ENCODE measurements at places on chromosomes 3 and 15.

- no peak for DNase-seq
Measured at GRCh38 chr3:191440532-191440931, 20.4 kb upstream of the PYDC2 start.

DNA sequence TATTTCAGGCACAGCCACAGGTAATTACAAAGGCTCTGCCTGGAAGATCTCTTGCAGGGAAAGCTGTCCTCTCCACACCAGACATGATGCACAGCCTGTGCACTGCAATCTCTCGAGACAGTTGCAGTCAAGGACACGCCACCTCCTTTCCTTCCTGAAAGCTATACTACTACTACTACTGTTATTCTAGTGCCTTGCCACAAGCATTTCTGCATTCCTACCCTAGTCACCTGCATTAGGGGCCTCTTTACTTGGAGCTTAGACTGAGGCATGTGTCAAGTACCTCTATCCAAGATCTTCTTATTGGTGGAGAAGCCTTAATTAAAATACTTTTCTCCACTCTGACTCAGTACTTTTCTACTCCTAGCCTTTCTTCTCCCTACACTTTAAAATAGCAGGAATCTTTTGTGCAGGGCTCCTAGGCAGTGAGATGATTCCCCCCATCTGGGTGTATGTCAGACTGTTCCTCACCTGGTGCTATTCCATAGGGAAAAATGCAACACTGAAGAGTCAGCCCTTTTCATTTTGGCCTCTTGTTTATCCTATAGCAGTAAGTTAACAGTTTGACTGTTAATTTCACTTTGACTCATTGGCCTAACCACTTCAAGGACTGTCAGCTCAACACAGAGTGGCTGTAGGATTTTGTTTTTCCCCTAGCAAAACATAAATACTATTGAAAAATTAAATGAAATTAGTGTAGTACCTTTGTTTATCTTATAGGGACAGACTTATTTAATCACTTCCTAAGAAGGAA lies 78.9 kb downstream of the ESYT3 start:
- no peak for DNase-seq

DNA sequence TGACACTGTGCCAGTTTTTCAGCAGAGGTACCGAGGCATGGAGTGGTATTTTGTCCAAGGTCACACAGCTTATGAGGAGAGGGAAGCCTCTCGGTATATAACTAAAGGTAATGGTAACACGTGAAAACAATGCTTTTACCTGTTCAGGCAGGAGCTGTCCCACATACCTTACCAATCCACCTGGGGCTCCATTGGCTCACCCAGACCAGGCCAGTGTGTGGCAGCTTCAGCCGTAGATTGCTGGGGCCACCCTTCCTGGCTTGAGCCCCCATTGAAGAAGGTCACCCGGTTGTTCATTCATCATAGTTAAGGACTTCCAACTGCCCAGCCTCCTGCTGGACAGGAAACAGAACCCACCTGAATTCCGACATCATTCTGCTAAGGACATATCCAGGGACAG lies 9.2 kb upstream of the RPP14 start:
- DNase-seq: no peak

- DNase-seq: no peak
Measured at GRCh38 chr3:150577855-150578254, 25.3 kb upstream of the SELENOT start.

DNA sequence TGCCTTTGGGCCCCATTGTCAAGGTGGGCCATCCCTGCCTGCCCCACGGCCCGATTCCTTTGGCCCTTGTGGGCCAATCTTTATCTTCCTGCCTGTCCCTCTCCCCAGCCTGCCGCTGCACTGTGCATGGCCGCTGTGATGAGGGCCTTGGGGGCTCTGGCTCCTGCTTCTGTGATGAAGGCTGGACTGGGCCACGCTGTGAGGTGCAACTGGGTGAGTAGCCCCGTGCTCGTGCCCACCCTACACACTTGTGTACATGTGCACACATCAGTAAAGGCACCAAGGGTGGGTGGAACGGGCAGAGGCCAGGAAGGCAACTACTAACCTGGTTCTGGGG lies 12.2 kb downstream of the NT5DC2 start:
- no peak for DNase-seq

GRCh38 chr15:67544475-67544874 lies 2.0 kb downstream of the MAP2K5 start:
- DNase-seq: no peak

Measured in activated CD4-positive, CD25-positive, alpha-beta regulatory T cell treated with anti-CD3 and anti-CD28 coated beads, Interleukin-2, amount 50 U/mL, for 16 hours (primary cell).